NCI-H1048 (cell line): ENCODE measurements at places on chromosomes 3 and 15.

GRCh38 chr15:89170364-89170763, 51.0 kb downstream of the RLBP1 start:
- no peak for DNase-seq

- DNase-seq = no peak
Observed at GRCh38 chr3:102297072-102297658, 137.7 kb upstream of the ZPLD1 start.

GRCh38 chr3:176147251-176147650, 1050.0 kb downstream of the TBL1XR1 start:
- DNase-seq = peak; percentile 24

DNA sequence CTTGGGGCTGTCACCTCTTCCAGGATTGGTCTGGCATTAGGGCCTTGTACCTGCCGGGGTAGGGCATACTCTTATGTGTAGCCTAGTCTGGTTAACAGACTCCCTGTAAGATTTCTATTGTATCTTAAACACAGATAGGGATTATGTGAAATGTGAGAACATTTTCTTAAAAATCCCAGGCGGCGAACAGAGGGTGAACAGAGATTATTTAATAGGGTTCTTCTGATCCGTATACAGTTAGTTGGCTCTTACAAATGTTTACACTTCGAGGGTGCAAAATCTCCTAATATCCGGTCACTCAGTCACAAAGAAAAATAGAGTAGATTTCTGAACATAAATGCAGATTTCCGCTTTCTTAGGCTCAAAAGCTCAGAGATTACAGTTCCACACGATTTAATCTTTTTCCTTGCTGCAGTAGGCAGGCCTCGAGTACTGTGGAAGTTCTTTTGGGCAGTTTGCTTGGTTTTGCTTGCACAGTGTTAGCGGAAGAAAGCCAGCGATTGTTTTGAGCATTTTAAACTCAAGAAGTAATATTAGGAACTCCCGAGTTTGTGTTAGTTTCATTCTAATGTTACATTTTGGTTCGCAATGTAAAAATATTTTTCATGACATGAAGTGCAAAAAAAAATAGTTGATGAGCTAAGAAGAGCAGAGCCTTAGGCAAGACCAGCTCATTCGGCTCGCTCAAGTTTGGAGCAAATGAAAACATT, 993 bp downstream of the PLCL2 start:
- DNase-seq = no peak

DNA sequence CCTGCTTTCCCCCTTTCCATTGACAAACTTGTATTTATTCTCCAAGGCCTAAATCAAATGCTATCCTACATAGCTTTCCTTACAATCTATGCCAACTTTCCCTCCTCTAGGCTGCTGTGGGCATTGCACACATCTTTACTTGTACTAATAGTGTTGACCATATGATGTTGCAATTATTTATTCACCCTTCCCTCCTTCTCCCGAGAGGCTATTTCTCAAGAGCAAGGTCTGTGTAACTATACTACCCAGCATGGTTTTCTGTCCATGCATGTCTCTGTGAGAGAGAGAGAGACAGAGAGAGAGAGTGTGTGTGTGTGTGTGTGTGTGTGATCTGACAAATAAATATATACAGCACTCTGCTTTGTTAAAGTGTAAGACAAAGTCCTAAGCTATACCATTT, 63.8 kb downstream of the GTPBP8 start:
- DNase-seq = no peak
